T-helper 9 cell (primary cell): ENCODE measurements at places on chromosomes 12 and 14.

DNA sequence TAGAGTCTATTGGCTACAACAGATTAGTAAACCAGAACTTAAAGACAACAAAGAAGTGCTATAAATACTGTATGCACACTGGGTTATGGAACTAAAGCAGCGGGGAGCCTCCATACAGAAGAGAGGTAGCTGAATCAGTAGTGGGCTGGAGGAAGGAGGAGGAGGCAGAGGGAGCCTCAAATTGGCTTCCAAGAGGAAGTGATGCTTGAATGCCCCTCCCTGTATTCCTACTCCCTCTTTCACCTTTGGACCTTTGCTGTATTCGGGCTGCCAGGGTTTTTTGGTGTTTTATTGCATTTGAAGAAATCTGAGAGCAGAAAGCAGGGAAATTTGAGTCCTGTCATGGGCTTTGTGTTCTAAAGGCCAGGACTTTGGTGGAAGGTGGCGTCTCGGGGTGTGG lies 104.0 kb upstream of the PTPRB start:
- no peak for DNase-seq

DNA sequence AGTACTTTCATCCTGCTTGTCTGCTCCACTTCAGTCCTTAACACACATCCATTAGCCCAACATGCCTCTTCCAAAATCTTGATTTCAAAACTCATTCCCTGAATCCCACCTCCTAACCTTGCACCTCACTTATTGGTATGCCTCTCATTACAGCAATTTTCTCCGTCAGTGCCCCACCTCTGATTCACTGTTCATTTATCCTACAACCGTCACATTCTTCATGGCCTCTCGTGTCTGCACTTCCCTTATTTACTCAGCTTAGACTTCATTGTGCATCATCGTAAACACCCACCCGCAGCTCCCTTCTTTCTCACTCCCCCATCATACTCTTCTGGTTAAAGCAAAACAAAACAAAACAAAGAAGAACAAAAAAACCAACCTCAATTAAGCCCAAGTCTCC lies 160.6 kb upstream of the HMGA2 start:
- no peak for DNase-seq

- no peak for DNase-seq
These were observed 8.5 kb upstream of the IL26 start for GRCh38 chr12:68234140-68234539.

- DNase-seq: no peak
These were observed 6.1 kb downstream of the ARMH4 start for GRCh38 chr14:58145936-58146335.

GRCh38 chr14:104240434-104241157 lies 102.2 kb downstream of the KIF26A start:
- DNase-seq: no peak
